ENCODE measurements at places on chromosomes 11 and 22.

DNA sequence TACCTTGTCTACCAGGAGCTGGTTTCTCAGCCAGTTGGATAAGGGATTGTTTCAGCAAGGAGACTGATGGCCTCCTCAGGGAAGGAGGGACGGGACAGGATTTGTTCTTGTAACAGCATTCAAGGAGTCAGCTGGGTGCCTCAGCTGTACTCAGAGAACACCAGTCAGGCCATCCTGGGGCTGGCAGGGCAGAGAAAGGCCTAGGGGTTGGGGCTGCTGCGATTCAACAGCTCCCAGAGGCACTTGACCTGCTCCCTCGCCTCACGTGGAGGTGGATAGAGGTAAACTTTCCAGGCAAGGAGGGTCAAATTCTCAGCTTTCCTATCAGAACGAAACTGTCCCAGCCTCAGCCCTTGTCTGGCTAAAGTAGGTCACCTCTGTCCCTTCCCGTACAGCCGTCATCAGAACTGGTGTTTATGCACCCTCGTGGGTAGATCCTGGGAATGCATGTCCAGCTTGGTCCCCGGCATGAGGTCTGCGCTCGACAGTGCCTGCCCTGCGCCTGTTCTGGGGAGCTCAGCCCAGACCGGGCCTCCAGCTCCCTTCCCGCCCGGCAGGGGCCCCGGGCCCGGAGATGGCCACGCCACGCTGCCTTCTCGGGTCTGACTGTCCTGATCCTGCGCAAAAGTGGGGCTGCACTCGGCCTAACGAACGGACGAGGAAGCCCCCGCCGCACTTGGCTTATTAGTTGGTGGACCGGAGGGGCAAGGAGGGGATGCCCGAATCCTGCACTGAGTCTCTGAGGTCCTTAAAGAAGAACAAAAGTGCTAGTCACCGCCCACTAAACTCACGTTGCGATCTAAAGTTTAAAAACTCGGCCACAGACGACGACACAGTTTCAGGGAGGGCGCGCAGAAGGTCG, 762 bp upstream of the CCDC134 start:
- DNase-seq = no peak

DNA sequence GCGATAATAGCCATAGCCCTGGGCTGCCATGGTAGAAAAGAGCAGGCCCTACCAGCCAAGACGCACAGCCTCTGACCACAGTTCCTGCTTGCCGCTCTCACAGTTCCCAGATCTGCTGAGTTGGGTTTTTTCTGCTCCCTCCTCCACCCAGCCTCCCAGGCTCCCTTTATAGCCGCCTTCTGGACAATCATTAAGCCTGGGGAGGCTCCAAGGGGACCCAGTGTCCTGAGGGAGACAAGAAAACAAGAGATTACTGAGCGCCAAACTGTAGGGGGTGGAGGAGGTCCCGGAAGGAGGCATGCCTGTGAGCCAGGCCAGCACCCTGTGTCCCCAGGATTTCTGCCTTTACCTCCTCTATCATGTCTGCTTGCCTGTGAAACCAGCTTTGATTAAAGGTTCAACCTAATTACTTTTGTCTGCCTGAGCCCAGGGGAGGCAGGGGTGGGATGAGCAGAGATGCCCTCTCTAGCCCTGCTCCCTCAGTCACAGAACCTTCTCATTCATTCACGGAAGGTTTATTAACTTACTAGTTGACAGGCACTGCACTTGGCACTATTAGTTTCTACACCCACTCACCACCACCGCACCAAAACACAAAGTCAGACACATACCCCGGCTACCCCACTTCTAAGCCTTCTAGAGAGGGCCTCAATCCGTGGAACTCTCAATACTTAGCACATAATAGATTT, 1.2 kb downstream of the SLC37A4 start:
- DNase-seq = no peak

DNA sequence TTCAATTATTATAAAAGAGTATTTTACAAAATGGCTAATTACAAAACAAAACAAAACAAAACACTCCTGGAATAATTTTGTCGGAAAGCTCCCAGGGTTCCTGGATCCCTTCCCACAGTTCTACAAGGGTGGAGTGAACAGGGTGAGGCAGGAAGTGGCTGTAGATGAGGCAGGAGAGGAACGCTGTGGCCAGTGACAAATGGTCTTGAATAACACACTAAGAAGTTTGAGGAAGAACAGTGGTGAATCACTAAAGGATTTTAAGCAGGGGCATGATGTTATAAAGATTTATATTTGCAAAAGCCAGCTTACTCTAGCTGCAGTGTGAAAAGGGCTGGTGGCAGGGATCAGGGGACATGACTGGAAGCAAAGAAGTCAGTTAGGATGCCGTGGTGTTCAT, 33.8 kb upstream of the APOA1 start:
- DNase-seq = no peak

GRCh38 chr11:86898689-86899088, 56.5 kb downstream of the FZD4 start:
- DNase-seq = no peak

DNA sequence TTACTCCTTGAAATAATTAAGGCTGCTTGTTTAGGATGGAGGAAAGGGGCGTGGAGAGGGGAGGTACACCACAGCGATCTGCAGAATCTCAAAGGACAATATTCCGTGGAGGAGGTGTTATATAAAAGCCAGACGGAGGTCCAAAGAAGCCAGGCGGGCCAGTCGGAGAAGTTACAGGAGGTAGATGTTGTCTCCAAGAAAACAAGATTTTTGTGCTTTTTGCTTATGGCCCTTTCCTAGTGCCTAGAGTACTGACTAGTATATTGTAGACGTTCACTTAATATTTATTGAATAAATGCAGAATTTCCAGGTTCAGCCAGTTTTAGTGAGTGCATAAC, 761 bp downstream of the ZDHHC13 start:
- DNase-seq = no peak

GRCh38 chr11:98227278-98227677, 793.5 kb upstream of the CNTN5 start:
- DNase-seq = no peak

DNA sequence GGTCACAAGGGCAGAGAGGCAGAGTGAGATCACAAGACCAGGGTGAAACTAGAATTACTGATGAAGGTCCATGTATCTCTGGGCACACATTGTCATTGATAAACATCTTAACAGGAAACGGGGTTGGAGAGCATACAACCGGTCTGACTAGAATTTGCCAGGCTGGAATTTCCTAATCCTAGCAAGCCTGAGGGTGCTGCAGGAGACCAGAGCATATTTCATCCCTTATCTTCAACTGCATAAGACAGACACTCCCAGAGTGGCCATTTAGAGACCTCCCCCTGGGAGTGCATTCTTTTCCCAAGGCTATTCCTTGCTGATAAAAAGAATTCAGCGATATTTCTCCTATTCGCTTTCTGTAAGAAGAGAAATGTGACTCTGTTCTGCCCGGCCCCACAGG, 84.6 kb upstream of the IZUMO1R start:
- DNase-seq = no peak

DNA sequence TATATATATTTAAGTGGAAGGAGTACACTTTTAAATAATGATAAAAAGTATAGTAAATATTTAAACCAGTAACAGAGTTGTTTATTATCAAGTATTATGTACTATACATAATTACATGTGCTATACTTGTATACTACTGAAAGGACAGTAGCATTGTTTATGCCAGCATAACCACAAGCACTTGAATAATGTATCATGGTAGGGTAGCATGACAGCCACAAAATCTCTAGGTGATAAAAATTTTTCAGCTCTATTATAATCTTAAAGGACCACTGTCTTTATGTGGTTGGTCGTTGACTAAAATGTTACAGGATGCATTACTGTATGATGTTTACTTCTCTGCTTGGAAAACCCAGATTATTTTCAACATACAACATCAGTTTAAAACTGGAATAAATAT, 349.2 kb downstream of the CASP12 start:
- DNase-seq = no peak

DNA sequence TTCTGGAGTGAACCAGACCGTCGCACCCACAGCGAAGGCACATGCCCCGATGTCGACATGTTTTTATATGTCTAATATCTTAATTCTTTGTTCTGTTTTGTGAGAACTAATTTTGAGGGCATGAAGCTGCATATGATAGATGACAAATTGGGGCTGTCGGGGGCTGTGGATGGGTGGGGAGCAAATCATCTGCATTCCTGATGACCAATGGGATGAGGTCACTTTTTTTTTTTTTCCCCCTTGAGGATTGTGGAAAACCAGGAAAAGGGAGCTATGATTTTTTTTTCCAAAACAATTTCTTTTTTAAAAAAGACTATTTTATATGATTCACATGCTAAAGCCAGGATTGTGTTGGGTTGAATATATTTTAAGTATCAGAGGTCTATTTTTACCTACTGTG, 49.2 kb upstream of the OR4B1 start:
- no peak for DNase-seq

DNA sequence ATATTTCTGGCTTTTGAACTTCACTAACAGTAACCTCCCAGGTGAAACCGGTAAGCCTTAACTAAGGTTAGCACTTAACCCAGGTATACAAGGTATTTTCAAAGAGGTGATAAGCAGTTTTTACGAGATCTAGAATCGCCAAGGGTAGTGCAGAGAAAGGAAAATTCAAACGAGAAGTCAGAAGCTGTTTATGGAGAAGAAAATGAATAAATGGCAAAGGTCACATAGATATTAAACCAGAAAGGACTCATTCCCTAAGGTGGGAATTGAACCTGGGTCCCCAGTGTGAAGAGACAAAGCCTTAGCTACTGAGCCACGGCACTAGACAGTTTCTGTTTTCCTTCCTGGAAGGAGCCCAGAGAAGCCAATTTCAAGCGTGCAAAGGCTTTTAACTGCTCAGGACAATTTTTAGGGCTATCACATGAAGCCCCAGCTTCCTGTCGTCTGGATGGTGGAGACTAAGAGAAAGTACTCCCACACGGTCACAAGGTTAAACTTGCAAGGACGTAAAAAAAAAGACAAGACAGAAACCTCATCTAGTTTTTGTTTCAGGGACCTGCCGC, 5.7 kb upstream of the C1QTNF6 start:
- no peak for DNase-seq

GRCh38 chr11:38221295-38221694, 1623.3 kb upstream of the RAG2 start:
- no peak for DNase-seq

DNA sequence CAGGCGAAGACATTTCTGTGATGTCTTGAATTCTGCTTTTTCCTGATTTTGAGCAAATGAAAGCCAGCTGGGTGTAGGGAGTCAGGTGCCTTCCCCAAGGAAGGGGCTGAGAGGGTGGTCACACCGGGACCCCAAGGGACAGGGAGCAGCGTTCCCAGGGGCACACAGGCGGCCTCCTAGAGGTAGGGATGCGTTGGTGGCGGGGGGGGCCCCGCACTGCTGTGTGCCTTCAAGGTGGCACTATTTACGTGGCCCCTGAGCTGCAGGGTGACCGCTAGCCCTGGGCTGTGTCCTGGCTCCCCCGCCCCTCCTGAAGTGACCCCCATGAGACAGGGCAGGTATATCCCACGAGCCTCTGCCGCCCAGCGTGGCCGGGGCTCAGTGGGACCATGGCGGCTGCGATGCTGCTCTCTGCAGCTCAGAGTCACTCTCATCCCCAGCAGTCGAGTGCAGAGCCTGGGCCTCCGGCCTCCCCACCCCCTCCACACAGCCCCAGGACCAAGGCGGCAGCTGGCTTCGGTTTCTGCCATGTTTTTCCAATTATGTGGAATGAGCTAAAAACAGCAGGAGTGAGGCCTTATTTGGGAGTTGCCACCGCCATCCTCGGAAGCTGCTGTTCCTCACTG, 60.9 kb downstream of the LRP5 start:
- DNase-seq = no peak

GRCh38 chr11:86143087-86144030, 74.5 kb upstream of the PICALM start:
- no peak for DNase-seq

DNA sequence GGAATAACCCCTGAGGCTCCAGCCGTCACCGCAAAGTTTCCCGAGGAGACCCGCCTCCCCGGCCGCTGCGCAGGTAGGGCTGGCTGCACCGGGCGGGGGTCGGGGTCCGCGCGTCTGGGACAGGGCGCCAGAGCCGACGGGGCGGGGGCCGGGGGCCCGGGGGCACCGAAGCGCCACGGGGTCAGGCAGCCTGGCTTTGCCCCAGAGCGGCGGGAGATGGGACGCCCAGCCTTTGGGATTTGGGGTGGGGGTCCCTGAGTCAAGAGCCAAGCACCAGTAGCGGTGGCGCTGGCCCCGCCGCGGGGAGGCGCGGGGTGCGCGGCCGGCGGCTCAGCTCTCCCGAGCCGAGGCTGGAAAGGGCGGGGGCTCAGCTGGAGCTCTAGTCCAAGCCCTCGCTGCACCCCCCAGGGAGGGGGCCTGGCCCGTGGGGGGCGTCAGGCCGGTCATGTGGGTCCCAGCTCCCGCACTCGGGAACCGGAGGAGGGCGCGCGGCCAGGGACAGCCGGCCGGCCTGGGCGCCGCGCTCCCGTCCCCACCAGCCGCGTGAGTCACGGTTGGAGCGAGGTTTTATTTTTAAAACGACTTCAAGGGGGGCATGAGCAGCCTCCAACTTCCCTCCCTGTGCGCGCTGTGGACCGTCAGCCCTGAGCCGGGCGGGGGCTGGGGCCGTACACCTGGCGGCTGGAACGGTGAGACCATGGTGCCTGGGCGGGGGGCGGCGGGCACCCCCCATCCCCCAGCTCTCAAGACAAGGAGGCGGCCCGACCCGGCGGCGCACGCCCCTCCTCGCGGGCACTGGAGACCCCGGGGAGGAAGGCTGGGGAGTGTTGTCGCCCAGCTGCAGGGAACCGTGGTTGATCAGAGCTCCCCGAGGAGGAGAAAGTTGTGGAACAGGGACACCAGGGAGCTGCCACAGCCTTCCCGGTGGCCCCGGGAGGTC, 626 bp downstream of the FLRT1 start:
- no peak for DNase-seq

DNA sequence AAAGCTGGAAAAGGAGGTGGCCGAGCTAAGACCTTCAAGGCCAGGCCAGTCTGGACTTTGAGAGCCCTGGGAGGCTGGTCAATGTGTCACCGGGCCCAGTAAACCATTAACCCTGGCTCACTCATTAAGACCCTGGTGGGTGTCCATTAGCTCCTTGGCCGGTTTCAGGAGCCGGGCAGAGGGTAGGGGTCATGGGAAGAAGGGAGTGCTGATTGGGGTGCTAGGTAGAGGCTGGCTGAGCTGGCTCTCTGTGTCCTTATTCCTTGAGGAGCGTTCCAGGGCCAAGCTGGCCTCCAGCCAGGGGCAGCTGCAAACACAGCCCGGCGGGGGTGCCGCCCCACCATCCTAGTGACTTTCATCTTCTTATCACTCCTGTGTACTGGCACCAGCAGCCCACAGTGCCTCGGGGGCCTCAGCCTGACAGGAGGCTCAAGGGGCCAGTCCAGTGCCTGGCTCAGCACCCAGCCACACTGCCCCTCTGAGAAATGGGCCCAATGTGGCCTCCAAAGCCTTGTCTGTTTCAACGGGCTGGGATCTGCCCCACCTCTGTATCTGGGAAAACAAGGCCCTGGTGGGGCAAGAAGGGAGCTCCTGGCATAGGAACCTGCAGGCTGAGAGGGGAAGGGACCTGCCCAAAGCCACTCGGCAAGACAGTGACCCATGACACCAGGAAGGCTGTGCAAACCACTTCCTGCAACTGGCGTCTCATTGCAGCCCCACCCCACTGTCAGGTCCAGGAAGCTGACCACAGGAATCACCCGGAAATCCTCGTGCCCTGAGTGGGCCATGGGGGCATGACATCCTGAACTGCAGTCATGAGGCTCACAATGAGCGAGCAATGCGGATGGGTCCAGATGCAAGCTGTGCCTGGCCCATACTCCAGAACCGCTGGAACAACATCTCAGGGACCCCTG, 15.1 kb upstream of the RGL4 start:
- DNase-seq = no peak

- no peak for DNase-seq
These were observed 1.0 kb upstream of the TMEM86A start for GRCh38 chr11:18697576-18697975.

- DNase-seq = no peak
These were observed 7.2 kb downstream of the AHNAK start for GRCh38 chr11:62539238-62539925.

- DNase-seq = no peak
These were observed 12.4 kb downstream of the MYH9 start for GRCh38 chr22:36375071-36375980.
